ENCODE measurements at places on chromosomes 3 and 15.

- DNase-seq, result no peak
Observed at GRCh38 chr3:4999531-5000184, 20.4 kb downstream of the BHLHE40 start.

GRCh38 chr15:69930754-69931153 lies 167.0 kb downstream of the TLE3 start:
- no peak for DNase-seq

DNA sequence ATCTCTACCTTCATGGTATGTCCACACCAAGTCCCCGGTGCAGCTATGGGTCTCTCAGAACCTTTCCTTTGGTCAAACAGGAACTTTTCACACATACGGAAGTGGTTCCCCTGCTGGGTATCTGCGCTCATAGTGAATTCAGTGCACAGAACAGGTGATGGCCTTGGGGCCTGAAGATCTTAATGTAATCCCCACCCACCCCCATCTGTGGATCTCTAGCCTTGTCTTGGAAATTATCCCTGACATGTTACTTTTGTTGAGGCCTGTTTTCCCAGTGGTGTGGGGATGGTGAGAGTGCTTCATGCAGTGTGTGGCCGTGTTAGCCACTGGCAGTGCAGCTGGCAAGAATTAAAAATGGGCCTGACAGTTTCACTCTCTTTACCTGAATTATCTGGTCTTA lies 71.9 kb upstream of the MYZAP start:
- no peak for DNase-seq

DNA sequence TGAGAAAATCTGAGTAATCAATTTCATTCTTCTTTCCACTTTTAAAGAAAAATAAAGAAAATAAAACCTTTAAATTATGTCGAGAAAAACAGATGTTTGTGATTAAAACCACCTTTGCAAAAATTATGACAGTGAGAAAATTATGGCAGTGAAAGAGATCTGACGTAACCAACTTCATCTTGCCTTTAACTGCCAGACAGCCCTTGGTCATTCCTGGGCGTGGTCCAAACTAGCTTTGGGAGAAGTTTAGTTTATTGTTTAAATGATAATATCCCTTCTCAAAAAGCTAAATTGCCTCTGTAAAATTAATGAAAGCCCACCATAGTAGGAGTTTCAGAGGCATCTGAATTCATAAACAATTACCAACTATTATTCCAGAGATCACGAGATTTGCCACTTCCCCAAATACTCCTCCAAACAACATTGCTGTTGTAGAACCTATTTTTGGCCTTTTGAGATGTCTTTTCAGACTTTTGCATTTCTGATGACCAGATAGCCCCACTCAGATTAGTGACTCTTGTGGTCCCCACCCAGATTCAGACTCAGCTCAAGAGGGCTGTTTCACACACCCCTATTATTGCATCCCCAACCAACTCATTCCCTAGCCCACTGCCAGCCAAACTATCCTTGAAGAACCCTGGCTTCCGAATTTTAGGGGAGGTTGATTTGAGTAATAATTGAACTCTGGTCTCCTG lies 664.4 kb upstream of the CBLB start:
- DNase-seq, result no peak

GRCh38 chr3:197564097-197564843 lies 8.5 kb upstream of the BDH1 start:
- DNase-seq, result no peak

DNA sequence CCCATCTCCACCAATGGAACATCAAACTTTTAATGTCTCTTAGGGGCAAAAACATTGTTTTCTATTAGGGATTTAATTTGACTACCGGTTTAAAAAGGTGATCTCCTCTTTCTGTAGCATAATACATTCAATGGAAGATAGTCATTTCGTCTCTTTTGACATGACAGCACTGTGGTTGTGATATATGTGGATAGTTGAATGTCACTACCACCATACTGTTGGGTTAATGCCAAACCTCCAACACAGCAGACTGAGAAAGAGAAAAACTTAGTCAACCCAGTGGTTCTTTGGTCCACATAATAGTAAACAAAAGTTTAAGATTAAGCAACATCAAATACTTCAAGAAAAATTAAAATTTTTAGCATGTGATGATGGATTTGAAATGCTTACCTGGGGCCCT lies 530.4 kb downstream of the AGBL1 start:
- DNase-seq, result no peak

GRCh38 chr15:63381301-63382204 lies at the start of gene CA12:
Gene CA12 (minus strand): TSS chr15:63381846. CDS start chr15:63381720, 126 bp downstream.
- peak; percentile 76 for DNase-seq

GRCh38 chr3:46372492-46373359 lies 2.0 kb downstream of the CCR5 start:
- peak; percentile 37 for DNase-seq

- no peak for DNase-seq
Observed at GRCh38 chr3:150033721-150034120, 63.0 kb upstream of the PFN2 start.

DNA sequence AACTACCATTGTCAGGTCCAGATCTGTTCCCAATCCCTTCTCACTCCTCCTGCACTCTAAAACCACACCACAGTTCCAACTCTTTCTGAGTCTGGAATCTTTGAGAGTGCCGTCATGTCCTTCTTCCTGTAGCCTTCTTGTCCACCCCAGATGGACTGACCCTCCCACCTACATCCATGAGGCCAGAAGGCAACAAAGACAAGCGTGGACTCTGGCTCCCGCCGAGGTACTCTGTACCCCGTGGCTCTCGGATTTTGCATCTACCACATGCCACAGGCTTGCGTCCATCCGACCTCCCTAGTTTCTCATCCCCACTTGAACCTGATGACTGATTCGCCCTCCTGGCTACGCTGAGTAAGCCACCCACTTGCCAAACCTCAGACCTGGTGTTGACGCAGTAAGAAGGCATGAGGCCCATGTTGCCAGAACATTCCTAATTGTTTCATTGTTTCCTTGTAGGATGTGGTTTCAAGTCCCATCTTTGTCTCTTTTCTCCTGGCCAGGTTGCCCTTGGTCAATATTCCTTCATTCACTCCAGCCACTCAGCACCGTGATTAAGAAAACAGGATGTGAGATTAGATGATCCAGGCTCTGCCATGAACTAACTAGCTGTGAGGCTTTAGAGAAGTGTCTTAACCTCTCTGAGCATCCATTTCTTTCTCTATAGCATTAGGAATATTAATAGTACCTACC lies 1.1 kb upstream of the ZBTB38 start:
- peak; percentile 99 for DNase-seq

GRCh38 chr15:83378921-83379578 lies 68.1 kb upstream of the SH3GL3 start:
- peak; percentile 17 for DNase-seq

GRCh38 chr3:127390365-127391025 lies 102.6 kb upstream of the PRR20G start:
- DNase-seq, result no peak

DNA sequence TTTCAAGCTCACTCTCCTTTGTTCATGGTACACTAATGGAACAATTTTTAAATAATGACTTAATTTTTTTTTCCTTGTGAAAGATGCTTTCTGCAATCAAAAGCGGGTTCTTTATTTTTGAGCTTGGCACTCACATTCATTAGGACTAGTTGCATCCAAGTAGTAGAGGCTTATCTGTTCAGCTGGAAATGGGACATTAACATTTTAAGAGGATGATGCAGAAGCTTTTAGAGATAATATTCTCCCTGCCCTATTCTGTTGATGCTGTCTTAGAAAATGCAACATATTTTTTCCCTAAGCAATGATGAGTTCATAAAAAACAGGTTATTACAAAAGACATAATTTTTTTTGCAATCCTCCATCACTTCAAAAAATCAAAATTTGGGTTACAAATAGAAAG lies 900.6 kb downstream of the NTRK3 start:
- DNase-seq, result no peak

- peak; percentile 6 for DNase-seq
Observed at GRCh38 chr3:39724233-39724846, 85.1 kb upstream of the MYRIP start.

GRCh38 chr15:42285034-42285433 lies 11.8 kb upstream of the TMEM87A start:
- no peak for DNase-seq

- DNase-seq, result peak; percentile 35
Observed at GRCh38 chr3:141746962-141747361, 8.9 kb downstream of the RNF7 start.

- no peak for DNase-seq
Observed at GRCh38 chr3:80408030-80408721, 640.4 kb upstream of the ROBO1 start.

- DNase-seq, result no peak
Observed at GRCh38 chr3:136044980-136045745, 79.6 kb downstream of the PPP2R3A start.

All from astrocyte of the hippocampus (primary cell).